ENCODE measurements at places on chromosomes 5 and 9.

DNA sequence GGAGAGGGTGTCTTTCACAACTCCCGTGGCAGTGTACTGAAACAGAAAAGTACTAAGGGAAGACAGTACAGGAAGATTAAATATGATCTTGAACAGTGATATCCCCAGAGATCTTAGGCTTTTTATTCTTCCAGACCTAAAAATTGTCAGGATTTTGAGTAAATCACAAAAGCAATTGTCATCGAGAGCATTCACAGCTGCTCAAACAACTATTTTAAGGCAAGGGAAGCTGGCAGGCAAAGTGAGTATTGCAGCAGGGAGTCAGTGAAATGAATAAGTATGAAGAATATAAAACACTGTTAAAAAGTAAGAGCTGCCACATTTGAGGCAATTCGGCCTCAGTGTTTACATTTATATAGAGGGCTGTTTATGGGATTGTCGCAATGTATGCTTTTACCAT, 479.0 kb downstream of the CAAP1 start:
- DNase-seq = no peak

DNA sequence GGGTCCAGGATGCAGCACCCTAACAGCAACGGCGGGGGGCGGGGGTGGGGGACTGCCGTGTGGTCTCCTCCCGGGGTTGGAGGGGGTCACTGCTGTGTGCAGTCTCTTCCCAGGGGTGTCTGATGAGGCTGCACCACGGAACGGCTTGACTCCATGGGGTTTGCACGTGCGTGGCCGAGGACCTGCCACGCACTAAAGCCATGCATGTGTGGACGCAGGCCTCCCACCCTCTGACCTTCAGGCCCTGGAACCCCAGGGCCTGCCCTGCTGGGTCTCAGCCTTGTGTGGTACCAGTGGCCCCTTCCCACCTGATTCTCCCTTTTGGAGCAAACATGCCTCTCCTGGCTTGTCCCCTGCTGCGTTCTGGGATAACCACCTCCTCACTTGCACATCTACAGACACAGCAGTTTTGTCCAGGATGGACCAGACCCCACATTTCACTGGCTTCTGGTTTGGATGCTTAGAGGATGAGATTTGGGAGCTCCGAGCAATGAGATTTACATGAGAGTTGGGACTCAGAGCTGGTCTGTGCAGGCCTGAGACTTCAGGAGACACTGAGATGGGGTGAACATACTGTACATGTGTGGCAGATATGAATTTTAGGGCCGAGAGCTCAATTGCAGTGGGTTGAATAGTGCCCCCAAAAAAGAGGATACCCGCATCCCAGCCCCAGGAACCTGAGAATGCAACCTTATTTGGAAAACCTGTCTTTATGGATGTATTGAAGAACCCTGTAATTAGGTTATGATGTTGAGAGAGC, 45.8 kb downstream of the SLC12A7 start:
- no peak for DNase-seq

DNA sequence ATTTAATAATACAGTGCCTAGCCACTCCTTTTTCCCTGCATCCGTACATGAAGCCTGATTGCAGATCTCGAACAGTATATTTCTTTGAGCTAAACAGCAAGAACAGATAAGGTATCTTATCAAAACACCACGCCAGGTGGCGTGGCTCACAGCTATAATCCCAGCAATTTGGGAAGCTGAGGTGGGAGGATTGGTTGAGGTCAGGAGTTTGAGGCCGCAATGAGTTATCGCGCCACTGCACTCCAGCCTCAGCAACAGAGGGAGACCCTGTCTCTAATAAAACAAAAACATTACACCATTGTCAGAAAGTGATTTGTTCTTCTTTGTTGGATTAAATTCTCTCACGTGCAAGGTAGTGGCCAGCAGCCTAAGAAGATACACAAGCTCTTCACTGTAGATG, 291.2 kb upstream of the DMRT1 start:
- no peak for DNase-seq

DNA sequence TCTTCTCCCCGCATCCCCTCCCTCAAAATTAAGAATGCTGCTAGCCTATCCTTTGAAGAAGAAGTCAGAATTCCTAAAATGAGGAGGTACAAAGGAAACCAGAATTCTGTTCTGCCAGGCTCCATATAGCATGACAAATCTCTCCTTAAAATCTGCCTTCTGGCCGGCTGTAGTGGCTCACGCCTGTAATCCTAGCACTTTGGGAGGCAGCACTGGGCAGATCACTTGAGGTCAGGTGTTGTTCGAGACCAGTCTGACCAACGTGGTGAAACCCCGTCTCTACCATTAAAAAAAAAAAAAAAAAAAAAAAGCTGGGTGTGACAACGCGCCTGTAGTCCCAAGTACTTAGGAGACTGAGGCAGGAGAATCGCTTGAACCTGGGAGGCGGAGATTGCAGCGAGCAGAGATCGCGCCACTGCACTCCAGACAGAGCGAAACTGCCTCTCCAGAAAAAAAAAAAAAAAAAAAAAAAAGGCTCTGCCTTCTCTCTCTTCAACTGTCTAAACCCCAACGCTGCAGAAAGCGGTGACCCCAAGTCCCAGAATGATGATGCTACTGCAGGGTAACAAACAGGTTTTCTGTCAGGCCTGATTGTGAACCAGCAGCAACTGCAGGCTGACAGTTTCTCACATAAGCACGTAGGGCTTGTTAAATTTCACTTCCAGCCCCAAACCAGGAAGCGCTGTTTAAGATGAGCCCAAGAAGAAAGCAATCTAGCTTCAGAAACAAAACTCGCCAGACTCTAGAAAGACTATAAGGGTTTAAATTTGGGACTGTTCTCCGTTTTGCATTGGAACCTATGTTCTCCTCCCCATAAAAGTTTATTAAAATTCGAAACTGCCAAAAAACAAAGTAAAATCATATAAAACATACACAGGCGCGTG, 963 bp upstream of the CAST start:
- peak; percentile 1 for DNase-seq

DNA sequence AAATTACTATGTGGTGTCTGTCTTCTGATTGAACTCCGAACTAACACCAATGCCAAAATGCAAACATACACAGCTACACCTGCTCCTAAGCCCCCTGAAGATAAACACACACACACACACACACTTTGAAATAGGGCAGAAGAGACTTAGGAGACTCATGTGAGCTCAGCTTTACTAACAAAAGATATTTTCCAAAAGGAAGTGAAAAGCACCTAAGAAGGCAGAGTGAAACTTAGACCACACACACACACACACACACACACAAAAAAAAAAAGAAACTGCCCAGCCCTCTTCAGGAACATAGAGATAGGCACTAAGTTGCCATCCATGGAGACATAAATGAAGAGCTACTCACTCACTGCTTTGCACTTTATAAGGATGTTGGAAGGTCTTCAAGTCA, 45.2 kb upstream of the APC start:
- no peak for DNase-seq
